Stimulated activated CD8-positive, alpha-beta memory T cell treated with anti-CD3 and anti-CD28 coated beads, Interleukin-15, amount 100 ng/mL, for 48 hours (primary cell): ENCODE measurements at places on chromosomes 12 and 14.
A peak's percentile ranks its signal among the peaks of the same experiment; 100 is the strongest.

- DNase-seq: no peak
Observed at GRCh38 chr12:29396774-29397173, 15.8 kb upstream of the ERGIC2 start.

DNA sequence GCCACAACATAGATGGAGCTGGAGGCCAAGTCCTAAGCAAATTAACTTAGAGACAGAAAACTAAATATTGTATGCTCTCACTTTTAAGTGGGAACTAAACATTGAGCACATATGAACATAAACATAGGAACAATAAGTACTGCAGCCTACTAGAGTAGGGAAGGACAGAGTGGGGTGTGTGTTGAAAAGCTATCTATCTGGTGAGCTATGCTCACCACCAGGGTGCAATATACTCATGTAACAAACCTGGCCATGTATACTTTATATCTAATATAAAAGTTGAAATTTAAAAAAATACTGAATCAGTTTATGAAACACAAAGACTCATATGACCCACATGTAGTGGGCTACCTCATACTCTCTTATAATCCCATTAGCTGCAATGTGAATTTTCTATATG is 1305.0 kb downstream of the LRFN5 start:
- no peak for DNase-seq

- no peak for DNase-seq
Observed at GRCh38 chr14:81129242-81129641, 91.5 kb downstream of the GTF2A1 start.

DNA sequence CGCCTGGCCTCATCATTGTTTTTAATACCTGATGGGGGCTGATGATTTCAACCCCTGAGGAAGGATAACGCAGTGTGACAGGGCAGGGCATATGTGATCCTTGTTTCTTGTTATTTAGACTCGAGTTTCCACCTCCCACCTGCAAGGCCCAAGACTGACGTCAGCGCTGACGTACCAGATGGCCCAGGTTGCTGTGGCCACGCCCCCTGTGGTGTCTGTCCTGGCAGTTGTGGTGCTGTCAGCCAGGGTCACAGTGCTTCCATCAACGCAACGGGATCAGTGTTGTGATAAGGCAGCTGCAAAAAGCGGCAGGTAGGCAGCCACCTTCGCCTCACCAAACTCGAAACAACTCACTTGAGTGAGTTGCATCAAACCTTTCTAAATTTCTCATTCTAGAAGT is 18.4 kb downstream of the DDX51 start:
- DNase-seq: no peak

DNA sequence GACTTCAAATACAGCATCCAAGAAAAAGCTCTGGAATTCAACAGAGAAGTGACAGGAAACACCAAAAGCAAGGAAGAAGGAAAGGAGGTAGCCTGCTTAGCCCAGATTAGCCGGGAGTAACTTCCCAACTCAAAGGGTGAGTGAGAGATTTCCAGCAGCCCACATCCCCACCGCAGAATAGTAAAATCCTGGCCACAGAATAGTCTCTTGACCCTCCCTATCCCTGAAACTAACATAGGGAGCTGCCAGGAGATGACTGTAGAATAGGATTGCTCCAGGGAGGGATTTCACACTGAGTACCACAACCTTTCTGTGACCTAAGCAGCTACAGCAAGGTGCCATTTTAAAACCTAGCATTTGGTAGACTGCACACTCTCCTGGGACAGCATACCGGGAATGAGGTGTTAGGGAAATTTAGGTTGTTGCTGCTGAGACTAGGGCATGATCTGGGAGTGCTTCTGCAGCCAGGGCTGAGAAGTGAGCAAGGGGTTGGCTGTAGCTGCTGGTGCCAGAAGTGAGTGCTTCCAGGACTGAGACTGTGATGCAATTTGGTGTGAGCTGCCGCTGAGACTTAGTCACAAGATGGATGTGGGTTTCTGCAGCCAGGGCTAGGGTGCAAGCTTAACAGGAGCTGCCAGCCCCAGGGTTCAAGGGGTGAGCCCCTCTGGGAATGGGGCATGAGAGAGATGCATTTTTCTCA is 66.0 kb downstream of the TMTC3 start:
- no peak for DNase-seq

- DNase-seq: no peak
Observed at GRCh38 chr14:87878959-87879358, 114.0 kb downstream of the GALC start.

- DNase-seq: no peak
Observed at GRCh38 chr14:68820536-68820935, 27.7 kb upstream of the ZFP36L1 start.

DNA sequence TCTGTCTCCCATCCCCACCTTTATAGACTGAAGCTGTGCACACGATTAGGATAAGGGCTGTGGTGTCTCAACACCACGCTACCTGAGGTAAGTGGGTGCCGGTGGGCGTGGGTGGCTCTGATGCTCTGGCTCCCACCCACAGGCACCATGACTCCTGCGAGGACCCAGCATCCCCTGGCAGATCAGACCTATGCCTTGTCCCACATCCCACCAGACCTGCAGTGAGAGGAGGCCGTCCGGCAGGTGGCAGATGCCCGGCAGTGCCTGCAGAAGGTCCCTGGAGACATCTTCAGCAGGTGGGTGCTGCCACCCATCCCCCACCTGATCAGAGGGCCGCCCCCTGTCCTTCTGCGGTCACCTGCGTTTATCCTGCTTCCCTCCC is 104.4 kb upstream of the PRB2 start:
- no peak for DNase-seq

DNA sequence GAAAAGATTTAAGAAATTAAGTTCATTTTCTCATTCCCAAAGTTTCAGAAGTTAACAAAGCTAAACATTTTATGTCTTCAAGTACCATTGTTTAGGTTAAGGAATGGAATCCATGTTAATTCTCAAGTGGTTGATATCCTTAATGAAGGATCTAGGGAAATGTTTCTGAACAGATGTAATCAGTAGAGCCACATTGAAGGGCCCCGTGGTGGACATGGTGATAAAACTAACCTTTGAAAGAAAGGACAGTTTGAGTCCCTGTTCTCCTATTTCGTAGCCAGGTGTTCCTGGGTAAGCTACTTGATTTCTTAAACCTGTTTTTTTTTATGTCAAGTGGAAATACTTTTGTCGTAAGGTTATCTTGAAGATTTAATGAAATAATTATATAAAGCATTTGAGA is 4.6 kb downstream of the PPM1A start:
- DNase-seq: no peak

DNA sequence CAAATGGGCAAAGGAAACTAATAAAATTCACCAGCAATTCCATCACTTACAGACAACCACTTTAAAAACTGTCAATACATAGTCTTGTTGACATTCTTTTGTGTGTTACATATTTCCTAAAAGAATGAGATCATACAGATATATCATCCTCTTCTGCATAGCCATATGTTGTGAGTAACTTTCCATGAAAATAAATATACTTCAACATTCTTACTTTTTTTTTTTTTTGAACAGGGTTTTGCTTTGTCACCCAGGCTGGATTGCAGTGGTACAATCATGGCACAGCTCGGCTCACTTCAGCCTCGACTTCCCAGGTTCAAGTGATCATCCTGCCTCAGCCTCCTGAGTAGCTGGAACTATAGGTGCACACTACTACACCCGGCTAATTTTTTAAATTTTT is 20.9 kb downstream of the ZC2HC1C start:
- DNase-seq: no peak

GRCh38 chr14:54737132-54737711 is 165.4 kb downstream of the GCH1 start:
- peak; percentile 20 for DNase-seq
